GM13976 (cell line): ENCODE measurements at places on chromosomes 11 and 22.

- DNase-seq: no peak
Measured at GRCh38 chr11:63874511-63874910, 35.6 kb downstream of the MARK2 start.

DNA sequence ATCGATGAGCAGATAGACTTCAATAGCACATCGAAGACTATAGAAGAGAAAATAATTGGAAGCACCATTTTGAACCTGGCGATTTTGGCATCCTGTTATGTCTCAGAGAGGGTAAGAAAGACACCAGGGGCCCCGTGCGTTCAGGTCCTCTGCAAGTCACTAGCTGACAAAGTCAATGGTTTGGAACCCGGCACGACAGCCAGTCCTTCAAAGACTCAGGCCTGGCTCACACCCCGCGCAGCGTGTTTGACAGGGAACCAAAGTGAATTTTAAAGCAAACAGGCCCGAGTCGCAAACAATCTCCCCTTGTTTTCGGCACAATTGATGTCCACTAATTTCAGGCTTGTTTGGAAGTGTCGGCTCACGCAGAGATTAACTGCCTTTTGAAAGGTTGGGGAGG is 716.6 kb downstream of the BRD1 start:
- no peak for DNase-seq

- DNase-seq: no peak
Measured at GRCh38 chr11:130881475-130882137, 34.7 kb downstream of the SNX19 start.

- no peak for DNase-seq
Measured at GRCh38 chr22:48579043-48579927, 1248.4 kb downstream of the BRD1 start.

DNA sequence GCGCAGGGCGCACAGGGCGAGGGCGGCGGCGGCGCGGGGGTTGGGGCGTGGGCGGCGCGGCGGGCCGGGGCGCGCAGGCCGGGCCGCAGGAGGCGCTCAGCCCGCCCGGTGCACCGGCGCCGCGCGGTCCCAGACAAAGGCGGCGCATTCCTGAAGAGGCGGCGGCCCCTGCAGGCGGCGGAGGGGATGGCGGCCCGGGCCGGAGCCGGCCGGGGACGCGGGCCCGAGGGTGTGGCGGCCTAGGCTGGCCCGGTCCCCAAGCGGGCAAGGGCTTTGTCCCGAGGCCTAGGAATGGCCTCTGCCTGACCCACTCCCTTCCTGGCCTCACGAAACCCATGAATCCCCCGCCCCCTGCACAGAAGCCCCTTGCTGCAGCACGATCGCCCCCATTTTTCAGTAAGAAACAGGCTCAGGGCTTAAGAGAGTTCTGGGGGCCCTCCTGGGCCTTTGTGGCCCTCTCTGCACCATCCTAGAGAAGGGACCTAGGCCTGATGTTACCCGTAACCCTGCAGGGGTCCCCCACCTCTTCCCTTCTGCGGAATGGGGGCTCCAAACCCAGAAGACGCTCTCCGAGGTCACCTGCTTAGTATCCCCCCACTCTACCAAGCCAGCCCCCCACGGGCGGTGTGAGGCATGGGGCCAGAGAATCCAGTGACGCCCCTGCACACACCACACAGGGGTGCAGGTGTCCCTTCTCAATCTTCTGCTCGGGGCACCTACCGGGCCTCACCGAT is at the start of gene RTN4R:
TSS of gene RTN4R (minus strand) at position 40 of the 734 bp plus-strand sequence. CDS start 226 bp downstream, outside the sequence.
- DNase-seq: peak; percentile 86

DNA sequence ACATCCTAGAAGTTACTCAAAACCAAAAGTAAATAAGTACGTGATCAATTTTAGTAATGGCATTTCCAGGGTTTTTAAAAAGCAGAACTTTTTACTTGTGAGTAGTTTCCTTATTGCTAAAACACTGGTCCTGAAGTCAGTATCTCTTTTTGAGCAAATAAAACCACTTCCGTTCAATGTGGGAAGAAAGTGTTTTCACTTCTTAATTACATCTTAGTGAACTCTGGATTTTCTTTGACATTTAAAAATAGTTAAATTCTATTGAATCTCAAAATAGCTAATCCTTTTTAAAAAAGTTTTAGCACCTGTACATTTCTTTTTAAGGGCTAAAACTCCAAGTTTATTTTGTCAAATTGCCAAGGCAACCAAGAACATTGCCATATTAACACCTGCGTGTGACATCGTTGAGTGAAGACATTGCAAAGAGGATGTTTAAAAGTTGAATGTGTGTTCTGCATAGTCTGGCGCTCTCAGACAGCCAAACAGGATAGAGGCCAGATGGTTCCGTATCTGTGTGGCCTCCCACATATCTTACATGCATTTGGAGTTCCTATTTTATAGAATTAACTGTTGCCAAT is 17.2 kb upstream of the OR5B21 start:
- peak; percentile 65 for DNase-seq

DNA sequence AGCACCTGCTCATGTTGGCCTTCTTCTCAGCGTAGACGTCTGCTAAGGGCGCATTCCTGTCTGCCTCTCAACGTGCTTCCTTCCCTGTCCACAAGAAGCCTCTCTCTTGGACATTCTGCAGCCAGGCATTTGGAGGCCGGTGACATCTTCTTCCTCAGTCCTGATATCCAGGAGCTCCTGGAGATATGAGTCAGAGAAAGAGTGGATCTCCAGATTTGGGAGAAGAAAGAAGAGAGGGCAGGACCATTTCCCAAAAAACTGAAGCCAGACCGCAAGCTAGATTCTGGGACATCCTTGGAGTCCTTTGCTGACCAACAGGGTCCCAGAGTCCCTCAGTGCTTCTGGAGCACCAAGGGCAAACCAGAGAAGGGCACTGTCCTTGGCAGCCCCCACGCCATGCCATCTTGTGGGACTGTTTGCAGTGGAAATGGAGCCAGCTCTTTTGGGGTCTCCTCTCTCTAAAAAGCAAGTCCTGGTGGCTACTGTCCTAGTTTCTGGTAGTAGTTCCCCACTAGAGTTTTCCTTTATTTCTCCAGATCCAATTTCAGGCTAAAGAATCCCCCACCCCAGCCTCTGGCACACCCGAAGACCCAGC is 36.1 kb upstream of the SYT13 start:
- DNase-seq: no peak
